ENCODE measurements at places on chromosomes 4 and X.

GRCh38 chr4:65656008-65656407, 14.3 kb downstream of the EPHA5 start:
- no peak for DNase-seq

- no peak for DNase-seq
Measured at GRCh38 chr4:128470492-128471053, 183.0 kb upstream of the PGRMC2 start.

DNA sequence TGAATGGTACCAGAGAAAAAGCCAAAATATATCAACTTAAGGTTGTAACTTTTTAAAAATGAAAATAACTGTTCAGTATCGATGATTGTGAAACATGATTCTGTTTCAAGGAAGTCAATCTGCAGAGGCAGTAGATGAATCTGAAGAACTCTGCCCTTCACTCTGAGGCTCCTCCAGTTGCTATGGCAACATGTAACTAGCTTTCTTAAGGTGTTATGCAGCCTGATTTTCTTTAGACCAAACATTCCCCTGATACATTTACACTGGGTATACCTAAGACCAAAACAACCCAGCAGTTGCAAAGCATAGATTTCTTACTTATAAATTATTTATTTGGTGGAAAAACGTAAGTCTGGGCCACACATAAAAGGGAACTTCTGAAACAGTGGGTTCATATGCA, 133.6 kb upstream of the RASGEF1B start:
- DNase-seq = no peak

- no peak for DNase-seq
Measured at GRCh38 chrX:154049209-154050112, 29.8 kb upstream of the IRAK1 start.

GRCh38 chrX:47420265-47420664, 49.9 kb downstream of the ZNF157 start:
- DNase-seq = no peak

DNA sequence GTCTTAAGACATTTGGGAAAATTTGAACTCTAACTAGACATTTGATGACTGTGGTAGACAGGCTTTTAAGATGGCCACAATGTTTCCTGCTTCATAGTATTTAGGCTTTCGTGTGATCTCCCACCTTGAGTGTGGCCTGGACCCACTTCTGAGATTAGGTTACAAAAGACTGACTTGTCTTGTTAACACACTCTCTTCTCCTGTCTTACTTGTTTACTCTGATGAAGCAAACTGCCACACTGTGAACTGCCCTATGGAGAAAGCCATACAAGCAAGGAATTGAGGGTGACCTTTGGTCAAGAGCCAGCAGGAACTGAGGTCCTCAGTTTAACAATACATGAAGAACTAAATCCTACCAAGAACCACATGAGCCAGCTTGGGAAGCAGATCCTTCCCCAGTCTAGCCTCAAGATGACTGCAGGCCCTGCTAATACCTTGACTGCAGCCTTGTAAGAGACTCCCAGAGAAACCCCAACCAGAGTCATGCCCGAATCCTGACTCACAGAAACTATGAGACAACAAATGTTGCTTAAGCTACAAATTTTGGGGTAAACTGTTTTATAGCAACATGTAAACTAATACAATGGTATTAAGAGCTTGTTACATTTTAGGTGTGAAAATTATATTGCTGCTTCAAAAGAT, 20.3 kb downstream of the UBA6 start:
- no peak for DNase-seq

DNA sequence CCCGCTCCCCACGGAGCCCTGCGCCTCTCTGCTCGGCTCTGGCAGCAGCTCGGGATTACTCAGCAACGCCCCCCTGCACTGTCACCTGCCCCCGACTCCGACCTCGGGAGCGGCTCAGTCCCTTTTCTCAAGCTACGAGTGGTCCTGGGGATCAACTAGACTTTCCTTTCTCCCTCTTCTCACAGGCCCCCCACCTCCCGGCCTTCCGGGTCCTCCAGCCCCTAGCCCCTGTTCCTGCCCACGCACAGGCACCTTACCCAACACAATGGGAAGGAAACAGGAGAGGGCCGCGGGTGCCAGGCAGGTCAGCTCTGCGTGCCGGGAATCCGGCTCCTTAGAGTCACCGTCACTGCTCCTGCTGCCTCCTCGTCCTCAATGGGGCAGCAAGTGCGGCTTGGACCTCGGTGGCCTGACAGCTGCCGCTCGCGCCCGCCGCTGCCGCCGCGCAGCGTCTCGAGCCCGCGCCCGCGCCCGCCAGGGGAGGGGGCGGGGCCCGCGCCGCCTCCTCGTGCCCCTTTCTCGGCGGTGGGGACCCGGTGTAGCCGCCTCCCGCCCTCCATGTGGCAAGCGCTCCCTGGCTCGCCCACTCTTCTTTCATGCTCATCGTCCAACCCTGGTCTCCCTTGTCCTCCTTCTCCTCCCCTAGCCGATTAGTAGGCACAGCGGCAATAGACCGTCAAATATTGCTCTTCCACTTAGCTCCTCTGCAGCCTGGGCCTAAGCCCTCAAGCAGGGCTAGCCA, at the start of gene RAB9B:
Gene RAB9B (minus strand): TSS at position 455 of the 742 bp plus-strand sequence. CDS start 6,473 bp downstream, outside the sequence.
- DNase-seq = peak; percentile 1

GRCh38 chr4:87118826-87119225, 101.6 kb downstream of the KLHL8 start:
- no peak for DNase-seq

DNA sequence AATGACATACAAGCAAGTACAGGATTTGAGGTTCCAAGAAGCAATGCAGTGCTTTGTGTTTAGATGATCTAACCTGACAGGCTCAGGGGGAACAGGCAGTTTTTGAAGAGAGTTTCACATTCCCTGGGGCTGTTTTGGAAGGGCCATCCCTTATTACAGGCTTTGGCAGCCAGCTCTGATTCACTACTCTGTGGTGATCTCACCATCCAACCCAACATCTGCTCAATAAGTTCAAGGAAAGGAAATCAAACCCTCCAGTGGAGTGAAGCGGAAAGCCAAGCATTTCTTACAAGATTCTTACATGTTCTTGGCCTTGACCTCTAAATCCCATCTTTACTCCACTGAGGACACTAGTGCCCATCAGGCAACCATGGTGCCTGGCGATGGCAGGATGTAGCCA, 7.5 kb downstream of the IDS start:
- DNase-seq = no peak

DNA sequence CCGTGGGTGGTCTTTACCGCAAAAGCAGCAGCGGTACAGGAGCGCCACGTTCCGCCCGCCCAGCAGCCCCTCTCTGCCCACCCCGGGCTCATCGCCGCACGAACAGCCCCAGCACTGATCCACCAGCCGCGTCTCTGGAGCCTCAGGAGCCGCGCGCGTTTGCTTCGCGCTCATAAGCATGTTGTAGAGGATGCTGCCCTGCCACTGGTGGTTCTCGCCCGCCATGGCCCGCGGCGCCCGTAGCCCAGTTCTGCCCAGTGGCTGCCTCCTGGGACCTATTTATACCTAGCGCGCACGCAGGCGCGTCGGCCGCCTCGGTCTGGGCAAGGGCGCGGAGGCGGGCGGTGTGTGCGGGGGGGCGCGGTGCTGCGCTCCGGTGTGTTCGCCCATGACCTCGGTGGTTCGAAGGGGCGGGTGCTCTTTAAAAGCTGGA, at the start of gene NR0B1:
Gene NR0B1 (minus strand): TSS at position 252 of the 433 bp plus-strand sequence. CDS start 27 bp downstream, at position 225.
- no peak for DNase-seq

- no peak for DNase-seq
Measured at GRCh38 chr4:124464836-124465235, 247.7 kb downstream of the ANKRD50 start.

- no peak for DNase-seq
Measured at GRCh38 chr4:124325690-124326089, 386.8 kb downstream of the ANKRD50 start.

DNA sequence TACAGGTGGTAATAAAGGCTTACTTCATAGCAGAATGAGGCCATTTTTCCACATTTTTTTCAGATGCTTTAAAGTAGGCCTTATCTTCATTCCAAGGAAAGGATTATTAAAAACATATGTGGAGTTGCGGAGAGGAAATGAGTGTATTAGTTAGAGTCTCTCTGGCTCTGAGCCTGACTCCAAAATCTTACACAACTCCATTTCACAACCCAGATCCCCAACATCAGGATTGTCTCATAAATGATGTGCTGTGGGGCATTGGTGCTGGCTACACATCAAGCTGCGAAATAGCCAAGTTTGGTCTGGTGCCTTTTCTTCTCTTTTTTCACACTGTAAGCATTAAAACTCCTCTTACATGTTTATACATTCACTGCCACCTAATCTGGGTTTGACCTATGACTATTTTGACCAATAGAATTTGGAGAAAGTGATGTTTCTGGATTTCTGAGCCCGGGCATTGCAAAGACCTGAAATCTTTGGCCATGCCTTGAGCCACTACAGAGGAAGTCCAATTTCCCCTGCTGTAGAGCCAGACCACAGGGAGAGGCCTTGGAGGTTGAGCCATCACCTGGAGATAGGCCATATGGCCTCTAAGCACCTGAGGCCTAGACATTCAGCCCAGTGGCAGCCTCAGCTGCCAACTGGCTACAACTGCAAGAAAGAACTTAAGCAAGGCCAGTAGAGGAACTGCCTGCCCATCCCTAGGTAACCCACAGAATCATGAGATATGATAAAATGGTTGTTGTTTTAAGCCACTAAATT, 16.7 kb upstream of the SOD3 start:
- DNase-seq = no peak

GRCh38 chr4:149708513-149709130, 107.0 kb downstream of the IQCM start:
- DNase-seq = no peak

- no peak for DNase-seq
Measured at GRCh38 chr4:36222702-36223101, 21.6 kb downstream of the ARAP2 start.

- no peak for DNase-seq
Measured at GRCh38 chr4:187422655-187423054, 572.9 kb upstream of the ZFP42 start.

GRCh38 chr4:122167369-122167768, 15.2 kb downstream of the BLTP1 start:
- no peak for DNase-seq

DNA sequence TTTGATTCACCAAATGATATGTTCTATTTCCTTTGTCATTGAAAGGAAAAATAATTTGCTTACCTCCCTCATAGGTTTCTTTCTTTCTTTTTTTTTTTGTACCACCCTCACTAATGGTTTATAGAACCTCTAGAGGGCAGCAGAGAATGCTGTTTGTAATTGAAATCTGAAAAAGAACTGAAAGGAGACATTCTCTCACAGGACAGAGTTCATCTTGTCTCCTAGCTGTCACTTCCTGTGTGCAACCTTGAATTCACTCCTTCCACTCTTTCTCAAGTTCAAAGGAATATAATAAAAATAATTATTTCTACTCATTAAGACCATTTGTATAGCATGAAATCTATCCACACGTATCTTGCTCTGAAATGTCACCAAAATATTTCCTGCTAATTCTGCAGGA, 51.0 kb downstream of the GUCY1B1 start:
- DNase-seq = no peak

GRCh38 chr4:616911-617643, 8.3 kb upstream of the PDE6B start:
- DNase-seq = no peak

- DNase-seq = no peak
Measured at GRCh38 chrX:100931218-100931924, 2.7 kb upstream of the XKRX start.
